Stimulated activated CD8-positive, alpha-beta memory T cell treated with anti-CD3 and anti-CD28 coated beads, Interleukin-2, amount 100 ng/mL, for 48 hours (primary cell): ENCODE measurements at places on chromosomes 4 and X.

- no peak for DNase-seq
Observed at GRCh38 chr4:133581996-133582619, 433.0 kb downstream of the PCDH10 start.

GRCh38 chrX:30283456-30284200, 25.6 kb downstream of the NR0B1 start:
- no peak for DNase-seq

GRCh38 chr4:60945641-60946040, 254.5 kb upstream of the ADGRL3 start:
- DNase-seq = no peak

GRCh38 chr4:100289530-100289888, 99.2 kb upstream of the DDIT4L start:
- DNase-seq = no peak

- DNase-seq = no peak
Observed at GRCh38 chr4:55363691-55364351, 17.8 kb downstream of the SRD5A3 start.

DNA sequence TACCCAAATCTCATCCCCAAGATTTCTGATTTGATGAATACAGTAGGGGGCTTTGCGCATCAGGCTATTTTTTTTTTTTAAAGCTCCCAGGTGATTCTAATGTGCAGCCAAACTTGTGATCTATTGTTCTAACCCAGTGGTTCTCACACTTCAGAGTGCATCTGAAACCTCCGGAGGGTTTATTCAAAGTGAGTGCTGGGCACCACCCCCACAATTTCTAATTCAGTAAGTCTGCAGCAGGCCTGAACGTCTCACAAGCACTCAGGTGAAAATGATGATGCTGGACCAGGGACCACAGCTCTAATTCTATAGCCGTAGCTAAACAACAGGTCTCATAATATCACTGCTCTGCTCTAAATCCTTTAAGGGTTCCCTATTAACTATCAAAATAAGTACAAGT, 211.4 kb downstream of the FMR1NB start:
- DNase-seq = no peak

DNA sequence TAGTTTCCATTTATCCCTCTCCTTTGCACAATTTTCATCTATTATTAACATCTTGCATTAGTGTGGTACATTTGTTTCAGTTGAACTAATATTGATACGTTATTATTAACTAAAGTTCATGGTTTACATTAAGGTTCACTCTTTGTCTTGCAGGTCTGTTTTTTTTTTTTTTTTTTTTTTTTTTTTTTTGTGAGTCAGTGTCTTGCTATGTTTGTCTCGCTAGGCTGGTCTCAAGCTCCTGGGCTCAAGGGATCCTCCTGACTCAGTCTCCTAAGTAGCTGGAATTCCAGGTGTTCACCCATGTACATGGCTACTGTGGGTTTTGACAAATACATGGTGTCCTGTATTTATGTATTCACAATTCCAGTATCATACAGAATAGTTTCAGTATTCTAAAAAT, 6.8 kb downstream of the TBC1D19 start:
- no peak for DNase-seq

GRCh38 chr4:25870081-25870480, 7.3 kb upstream of the SEL1L3 start:
- DNase-seq = no peak

GRCh38 chr4:7266525-7267292, 74.4 kb downstream of the SORCS2 start:
- no peak for DNase-seq

- no peak for DNase-seq
Observed at GRCh38 chr4:156583265-156583664, 388.3 kb downstream of the PDGFC start.

DNA sequence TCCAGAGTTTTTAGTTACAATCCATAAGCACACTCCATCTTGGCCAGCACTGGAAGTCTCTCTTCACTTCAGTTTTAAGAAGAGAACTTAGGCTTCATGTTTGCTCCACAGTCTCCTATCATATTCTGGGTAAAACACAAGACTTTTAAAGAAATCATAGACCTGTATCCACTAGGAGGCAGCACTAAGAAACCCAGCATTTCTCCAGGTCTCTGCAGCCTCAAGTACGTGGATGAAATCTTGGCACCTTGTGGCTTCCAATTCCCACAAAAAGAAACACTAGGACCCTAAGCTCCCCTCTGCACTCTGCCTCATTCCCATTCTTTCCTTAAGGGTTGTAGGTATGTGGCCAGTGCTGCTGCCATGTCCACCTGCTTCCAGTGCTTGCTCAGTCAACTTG, 367.3 kb upstream of the CASK start:
- DNase-seq = no peak

DNA sequence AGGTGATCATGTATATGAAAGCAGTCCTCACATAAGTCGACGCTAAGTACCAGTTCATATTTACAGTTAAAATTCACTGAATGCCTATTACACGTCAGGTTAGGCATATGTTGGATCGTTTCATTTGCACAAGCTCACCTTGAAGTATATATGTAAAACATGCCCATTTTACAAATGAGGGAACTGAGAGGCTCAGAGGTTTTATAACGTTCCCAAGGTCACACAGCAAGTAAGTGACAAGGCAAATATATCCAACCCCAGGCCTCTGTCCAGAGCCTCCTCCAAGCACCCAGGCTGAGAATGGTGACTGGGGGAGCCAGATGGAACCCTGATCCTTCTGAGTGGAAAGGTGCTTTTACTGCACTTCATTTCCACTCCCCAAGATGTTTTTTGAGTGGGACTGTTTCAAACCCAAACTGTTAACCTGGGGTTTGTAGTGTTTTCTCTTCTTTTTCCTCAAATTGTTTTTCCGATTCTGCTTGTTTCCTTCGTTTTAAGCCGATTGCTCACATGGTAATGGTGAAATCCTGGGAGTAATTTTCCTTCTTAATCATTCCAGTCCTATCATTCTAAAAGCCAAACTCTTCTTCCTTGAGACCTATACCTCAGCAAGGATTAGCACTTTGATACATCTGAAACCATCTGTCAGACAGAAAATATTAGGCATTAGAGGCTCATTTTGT, 791 bp downstream of the SMIM20 start:
- no peak for DNase-seq

DNA sequence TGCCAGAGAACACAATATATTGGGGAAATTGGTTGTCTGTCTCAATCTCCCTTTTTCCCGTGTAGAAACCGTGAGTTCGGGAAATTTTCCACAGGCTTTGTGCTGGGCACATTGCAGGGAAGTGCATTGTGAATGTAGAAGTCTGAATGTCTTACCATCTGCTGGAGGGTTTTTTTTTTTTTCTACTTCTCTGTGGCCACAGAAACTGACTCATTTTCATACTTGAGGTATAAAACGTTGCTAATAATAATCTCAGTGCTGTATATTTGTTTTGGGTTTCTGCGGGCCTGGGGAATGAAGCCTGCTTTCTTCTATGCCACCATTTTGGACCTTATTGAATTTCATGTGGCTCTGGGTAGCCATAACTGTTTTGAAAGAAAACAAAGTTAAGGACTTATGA, 1001.2 kb downstream of the STIM2 start:
- no peak for DNase-seq
